ENCODE measurements at places on chromosomes 2 and 18.

DNA sequence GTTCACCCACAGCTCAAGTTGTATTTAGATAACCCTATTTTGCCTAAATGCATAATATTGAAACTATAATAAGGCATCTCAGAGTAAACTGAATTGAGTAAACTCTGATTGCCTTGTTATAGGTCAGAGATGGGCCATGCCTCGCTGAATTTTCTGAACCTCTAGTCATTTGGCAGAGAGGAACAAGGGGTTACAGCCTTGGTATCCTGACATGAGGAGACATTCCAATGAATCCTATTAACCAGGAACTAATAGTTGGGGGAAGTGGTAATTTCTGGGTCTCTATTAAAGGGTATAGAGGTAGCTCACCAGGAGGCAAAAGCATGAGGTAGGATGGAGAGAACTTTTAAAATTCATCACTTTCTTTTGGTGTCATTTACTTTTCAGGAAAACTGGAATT, 227.4 kb upstream of the CHST9 start:
- no peak for DNase-seq

DNA sequence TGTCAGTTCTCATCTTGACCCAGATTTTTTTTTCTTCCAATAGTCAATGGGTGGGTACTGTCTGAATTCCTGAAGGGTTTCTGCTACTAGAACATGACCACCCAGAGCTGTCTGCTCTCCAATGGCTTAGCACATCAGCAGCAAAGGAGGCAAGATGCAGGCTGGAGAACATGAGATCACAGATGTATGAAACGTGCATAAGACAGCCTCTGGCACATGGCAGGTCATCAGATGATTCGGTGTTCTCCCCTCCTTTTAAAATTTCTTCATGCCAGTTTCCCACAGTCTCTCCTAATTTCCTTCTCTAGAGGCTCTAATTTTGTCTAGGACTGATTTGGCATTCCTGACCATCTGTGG, 359.3 kb upstream of the TNP1 start:
- DNase-seq, result no peak

GRCh38 chr18:4605212-4605611, 150.1 kb upstream of the DLGAP1 start:
- peak; percentile 61 for DNase-seq

GRCh38 chr2:68791914-68792313, 57.3 kb downstream of the ARHGAP25 start:
- DNase-seq, result no peak

GRCh38 chr2:74080346-74080745, 67.4 kb downstream of the BOLA3 start:
- DNase-seq, result peak; percentile 4

DNA sequence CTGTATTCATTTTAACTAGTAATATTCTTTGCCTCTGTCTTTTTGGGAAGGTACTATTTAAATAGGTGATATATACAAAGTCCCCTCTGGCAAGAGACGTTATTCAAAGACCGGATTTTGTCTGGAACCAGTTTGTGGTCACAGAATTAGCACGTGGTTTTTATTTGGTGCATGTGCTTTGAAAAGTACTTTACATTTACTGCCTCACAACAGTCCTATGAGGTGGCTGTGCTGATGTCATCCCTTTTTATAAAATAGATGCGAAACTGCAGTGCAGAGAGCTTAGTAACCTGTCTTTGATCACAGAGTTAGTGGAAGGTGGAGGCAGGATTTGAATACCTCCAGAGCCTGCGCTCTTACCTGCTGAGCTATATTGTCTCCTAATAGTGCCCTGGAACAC, 4.0 kb downstream of the LPIN1 start:
- DNase-seq, result no peak

- no peak for DNase-seq
These were observed 128.7 kb upstream of the CCDC68 start for GRCh38 chr18:55088000-55088401.

DNA sequence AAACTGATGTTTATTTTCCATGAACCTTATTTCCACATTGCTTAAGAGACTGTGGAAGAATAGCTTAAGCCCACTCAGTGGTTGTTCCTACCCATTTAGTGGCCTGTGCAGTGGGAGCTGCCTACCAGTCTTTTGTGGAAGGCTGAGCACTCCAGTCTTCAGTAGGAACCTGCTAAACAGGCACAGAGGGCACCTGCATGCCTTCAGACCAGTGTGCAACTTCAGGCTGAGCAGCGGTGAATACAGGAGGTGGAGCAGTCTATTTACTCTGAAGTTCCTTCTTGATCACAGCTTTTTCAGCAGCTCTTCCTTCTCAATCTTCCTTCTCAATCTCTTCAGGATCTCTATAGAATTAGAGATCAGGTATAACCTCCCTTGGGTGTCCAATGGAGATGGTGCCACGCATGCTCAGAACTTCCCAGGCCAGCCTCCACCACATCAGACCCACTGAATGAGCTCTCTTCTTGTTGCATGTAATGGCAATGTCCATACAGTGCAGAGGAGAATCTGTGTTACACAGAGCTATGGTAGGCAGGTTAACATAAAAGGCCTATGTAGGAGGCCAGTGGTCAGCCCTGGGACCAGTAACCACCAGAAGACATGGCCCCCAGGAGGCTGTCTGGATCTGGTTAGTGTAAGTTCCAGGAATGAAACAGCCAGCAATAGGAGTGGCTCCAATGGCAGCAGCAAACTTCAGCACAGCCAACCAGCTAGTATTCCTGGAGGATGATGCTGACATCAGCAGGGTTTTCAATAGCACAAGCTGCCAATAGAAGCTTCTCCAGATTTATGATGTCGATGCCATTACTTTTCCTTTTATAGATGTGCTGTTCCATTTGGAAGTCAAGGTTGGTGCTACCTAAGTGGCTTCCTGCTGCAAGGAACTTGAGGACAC, 47.9 kb upstream of the MAT2A start:
- no peak for DNase-seq

GRCh38 chr2:10931710-10932255, 20.0 kb downstream of the KCNF1 start:
- DNase-seq, result no peak

- peak; percentile 20 for DNase-seq
These were observed 315.5 kb downstream of the RPRM start for GRCh38 chr2:153163055-153163454.

GRCh38 chr2:44807201-44808025, 134.1 kb upstream of the SIX3 start:
- DNase-seq, result no peak

All from muscle of arm (tissue), 14 donors.